Stimulated activated CD8-positive, alpha-beta memory T cell treated with anti-CD3 and anti-CD28 coated beads, Interleukin-15, amount 100 ng/mL, for 4 hours (primary cell): ENCODE measurements at places on chromosomes 2 and 18.

DNA sequence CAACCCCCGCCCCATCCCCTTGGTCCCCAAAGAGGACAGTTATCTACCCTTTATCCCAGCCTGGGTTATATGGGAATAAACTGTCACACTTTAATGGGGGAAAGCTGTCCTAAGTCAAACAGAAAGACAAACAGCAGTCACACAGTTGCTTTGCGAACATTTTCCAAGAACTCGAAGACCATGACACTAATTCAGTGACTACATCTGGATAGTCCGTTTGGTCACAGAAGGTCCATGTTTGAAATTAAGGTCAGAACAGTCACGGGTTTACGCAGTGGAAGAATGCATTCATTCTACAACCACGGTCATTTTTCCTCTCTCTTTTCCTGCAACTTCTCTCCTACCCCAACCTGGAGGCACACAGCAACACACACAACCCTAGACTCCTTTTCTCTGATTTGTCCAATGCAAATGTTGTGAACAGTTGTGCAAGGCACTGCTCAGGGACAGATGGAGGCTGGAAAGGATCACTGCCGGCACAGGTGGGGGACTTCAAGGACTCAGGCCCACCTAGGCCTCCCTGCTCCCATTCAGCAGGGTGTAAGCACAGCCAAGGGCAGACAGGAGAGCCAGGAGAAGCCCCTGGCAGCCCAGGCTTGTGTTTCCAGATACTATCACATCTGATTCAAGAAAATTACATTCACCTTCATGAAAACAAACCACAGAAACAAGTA, 39.9 kb downstream of the ZNF516 start:
- no peak for DNase-seq

DNA sequence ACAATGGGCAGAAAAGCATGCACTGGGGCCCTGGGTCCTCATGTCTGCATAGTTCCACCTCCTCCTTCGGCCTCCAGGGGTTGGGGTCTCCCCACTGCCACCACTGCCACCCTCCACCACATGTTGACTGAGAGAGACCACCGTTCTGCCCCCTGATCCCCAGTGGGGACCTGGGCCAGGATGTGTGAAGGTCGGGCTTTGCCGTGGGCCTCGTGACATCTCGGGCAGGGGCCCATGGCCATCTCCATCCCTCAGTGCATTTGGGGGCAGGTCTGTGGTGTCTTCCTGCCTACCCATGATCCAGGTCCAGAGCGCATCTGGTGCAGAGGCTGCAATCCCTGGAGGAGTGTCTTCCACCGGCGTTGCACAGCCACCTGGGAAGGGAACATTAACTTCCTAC, 166.8 kb upstream of the POU3F3 start:
- DNase-seq: no peak

DNA sequence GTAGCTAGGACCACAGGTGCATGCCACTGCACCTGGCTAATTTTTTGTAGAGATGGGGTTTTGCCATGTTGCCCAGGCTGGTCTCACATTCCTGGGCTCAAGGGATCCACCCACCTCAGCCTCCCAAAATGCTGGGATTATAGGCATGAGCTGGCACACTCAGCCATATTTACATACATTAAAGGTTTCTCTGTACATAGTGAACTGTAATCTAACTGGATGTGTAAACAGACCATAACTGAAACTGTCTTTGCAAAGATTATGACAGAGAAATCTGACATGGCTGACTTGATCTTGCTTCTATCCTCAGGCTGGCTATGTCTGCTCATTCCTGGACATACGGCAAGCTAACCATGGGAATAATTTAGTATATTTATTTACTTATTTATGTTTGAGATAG, 139.2 kb upstream of the XPO1 start:
- DNase-seq: no peak

DNA sequence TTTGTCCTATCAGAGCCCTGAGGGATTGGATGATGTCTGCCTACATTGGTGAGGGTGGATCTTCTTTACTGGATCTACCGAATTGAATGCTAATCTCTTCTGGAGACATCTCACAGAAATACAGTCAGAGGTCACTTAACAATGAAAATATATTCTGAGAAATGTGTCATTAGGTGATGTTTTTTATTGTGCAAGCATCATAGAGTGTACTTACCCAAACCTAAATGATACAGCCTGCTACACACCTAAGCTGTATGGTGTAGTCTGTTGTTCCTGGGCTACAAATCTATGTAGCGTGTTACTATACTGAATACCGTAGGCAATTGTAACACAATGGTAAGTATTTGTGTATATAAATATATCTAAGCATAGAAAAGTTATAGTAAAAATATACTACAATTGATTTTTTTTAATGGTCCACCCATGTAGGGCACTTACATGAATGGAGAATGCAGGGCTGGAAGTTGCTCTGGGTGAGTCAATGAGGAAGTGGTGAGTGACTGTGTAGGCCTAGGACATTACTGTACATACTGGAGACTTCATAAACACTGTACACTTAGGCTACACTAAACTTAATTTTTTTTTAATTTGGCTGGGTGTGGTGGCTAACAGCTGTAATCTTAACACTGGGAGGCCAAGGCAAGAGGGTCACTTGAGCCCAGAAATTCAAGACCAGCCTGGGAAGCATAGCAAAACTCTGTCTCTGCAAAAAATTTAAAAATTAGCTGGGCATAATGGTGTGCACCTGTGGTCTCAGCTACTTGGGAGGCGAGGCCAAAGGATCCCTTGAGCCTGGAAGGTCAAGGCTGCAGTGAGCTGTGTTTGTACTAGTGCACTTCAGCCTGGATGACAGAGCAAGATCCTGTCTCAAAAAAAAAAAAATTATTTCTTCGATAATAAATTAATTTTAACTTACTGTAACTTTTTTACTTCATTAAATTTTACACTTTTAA, 226.3 kb upstream of the UBE2E3 start:
- no peak for DNase-seq

DNA sequence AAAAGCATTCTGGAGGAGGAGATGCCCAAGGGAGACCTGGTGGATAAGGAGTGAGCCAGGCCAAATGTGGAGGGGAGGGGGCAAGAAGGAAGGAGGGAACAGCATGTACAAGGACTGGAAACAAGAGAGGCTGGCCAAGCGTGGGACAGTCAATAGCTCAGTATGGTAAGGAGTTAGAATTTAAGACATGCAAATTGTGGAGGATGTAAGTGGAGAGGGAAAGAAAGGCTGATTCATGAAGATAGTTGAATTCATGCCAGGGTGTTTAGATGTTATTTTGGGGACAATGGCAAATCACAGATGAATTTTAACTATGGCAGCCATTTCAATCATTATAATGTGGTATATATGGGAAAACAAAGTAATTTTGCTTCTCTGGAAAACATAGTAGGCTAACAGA, 462.3 kb downstream of the MEIS1 start:
- no peak for DNase-seq

DNA sequence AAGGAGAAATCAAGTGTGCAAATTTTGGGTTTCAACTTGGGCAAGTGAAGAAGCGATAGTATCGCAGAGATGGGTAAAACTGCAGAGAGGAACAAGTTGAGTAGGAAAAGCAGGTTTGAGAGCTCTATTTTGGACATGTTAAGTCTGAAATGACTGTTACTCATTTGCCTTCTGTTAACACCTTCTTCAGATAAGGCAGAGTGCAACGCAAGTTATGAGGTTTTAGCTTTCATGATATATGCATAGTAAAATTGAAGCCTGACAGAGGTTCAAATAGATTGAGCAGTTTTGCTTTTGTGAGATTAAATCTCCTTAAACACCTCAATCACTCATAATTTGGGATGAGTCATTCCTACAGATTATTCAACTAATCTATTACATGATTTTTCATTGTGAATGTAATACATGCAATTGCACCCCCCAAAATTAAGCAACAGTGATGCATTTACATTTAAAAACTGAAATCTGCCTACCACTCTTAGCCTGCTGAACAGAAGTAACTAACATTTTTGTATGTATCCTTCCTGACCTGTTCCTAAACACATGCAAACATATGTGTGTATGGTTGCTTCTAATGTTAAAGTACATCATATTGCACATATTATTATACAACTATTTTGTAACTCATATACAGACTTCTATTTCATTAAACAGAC, 575.4 kb downstream of the ARHGAP15 start:
- no peak for DNase-seq

DNA sequence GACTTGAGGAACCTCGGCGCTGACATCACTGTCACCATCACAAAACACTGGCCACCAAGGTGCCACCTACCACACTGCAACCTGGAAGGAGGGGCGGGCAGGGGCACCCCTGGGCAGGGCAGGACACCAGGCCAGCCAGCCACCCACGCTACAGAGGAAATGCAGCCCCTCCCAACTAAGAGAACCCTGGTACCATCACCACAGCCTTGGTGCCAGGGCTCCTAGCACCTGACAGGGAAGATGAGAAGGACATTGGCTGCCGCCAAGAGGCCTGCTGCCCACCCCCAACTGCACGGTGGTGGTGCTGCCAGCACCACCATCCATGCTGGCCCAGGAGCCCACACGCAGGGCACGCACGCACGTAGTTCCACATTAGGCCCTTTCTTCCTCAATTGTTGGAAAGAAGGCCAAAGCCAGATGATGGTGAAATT, 88.7 kb downstream of the HDAC4 start:
- DNase-seq: no peak

DNA sequence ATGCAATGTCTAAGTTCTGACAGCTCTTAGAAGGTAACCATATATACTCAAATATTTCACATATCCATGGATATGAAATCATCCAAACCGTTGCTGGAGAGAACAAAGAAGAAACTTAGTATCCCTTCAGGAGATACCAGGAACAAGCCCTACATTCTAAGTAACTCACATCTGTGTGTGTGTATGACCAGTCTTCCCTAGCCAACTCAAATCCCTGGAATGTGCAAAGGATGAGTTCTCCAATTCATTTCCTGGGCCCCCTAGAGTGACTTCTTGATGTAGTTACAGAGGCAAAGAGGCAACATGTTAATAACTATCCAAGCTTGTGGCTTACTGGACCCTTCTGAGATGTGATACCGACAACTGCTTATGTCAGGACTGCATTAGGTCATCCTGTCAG, 20.1 kb downstream of the TPGS2 start:
- DNase-seq: no peak

- DNase-seq: no peak
Measured at GRCh38 chr18:75407468-75408437, 19.8 kb downstream of the SMIM21 start.

- no peak for DNase-seq
Measured at GRCh38 chr2:160132761-160133160, 67.3 kb downstream of the ITGB6 start.

DNA sequence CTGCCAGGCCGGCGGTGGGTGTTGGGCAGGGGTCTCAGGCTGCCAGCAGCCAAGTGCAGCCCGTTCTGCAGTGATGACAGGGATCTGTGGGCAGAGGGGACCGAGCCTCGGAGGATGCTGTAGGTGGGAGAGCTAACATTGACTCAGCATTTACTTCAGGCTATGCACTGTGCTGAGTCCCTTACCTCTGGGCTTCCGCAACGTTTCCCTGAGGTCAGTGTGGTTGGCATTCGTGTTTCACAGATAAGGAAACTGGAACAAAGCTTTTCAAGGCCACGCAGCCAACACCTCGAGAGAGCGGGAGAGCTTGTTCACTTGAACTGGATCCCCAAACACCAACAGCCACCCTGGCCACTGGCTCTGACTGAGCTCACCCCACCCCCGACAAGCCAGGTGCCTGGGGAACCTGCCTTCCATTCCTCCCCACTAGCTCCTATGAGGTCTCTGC, 839 bp upstream of the GPR148 start:
- DNase-seq: peak; percentile 17

GRCh38 chr2:234258562-234259141, 208.2 kb downstream of the SPP2 start:
- DNase-seq: no peak

GRCh38 chr18:45231617-45232016, 383.7 kb upstream of the SLC14A2 start:
- no peak for DNase-seq

DNA sequence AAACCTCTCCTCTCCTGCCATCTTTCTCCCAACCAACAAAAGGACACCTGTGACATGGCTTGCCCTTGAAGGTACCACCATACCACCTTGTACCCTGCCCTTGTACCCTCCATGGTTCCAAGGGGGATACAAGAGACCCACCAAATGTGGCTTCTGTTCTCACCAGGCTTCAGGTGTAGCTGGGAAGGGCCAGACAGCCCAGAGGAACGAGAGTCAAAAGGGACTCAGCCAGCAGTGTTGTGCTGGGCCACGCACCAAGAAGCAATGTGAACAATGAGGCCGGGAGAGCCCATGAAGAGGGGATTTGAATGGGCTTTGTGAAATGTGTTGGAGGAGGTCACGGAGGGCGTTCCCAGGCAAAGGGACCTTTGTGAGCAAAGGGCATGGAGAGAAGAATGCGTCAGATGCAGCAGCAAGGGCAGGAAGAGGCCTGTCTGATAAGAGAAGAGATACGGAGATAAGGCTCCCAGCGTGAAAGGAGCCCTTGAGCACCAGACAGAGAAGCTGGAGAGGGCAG, 48.6 kb downstream of the PLB1 start:
- no peak for DNase-seq

DNA sequence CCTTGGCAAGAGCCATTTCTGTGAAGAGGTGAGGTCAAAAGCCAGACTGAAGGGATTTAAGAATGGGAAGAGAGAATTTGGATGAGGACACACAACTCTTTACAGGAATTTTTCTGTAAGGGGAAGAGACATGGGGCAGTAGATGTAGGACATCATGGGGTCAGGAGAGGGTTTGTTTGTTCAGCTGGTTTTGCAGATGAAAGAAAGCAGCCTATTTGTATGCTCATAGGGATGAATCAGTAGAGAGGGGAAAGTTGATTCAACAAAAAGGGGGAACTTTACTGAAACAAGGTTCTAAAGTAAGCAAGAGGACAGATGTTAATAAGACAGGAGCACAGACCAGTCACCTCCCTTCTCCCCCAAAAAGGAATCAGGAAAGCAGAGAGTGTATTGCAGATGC, 11.2 kb downstream of the SCG2 start:
- no peak for DNase-seq

GRCh38 chr18:33201509-33201926, 239.0 kb downstream of the CCDC178 start:
- DNase-seq: no peak

- no peak for DNase-seq
Measured at GRCh38 chr2:156625360-156626170, 189.4 kb downstream of the GPD2 start.

DNA sequence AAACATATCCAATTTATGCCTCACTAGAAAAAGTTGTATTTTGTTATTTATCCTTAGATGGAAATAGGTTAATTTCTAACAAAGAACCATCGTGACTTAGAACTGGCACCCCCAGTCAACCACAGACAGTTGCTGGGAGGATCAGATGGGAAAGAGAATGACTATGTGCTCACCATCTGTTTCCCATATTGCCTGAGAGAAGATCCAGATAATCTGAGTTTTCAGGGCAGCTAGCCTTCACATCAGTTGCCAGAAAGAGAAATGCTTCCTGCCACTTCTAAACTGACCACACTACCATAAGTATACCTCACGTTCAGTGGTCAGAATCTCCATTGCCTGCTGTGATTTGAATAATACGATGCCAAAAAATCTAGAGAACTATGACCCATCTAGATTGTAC, 28.4 kb upstream of the NEB start:
- DNase-seq: no peak
